NCI-H2107 (cell line): ENCODE measurements at places on chromosomes 4 and X.

GRCh38 chrX:3134316-3134945, 93.2 kb downstream of the ARSF start:
- no peak for DNase-seq

- DNase-seq: no peak
These were observed 89.1 kb upstream of the TET2 start for GRCh38 chr4:105057370-105058105.

DNA sequence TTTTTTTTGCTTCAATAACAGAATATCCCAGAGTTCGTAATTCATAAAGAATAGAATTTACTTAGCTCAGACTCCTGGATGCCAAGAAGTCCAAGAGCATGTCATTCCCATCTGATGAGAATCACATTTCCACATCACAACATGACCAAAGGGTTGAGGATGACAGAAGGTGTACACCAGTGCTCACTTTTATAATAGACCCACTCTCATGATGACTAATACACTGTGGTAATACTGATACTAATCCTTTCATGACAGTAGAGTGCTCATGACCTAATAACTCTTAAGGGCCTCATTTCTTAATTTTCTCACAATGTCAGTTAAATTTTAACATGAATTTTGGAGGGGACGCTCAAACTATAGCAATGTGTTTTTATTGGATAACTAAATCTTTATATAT, 69.2 kb downstream of the ZNF732 start:
- DNase-seq: no peak

- DNase-seq: no peak
These were observed 48.1 kb upstream of the CXCL8 start for GRCh38 chr4:73692254-73692653.

DNA sequence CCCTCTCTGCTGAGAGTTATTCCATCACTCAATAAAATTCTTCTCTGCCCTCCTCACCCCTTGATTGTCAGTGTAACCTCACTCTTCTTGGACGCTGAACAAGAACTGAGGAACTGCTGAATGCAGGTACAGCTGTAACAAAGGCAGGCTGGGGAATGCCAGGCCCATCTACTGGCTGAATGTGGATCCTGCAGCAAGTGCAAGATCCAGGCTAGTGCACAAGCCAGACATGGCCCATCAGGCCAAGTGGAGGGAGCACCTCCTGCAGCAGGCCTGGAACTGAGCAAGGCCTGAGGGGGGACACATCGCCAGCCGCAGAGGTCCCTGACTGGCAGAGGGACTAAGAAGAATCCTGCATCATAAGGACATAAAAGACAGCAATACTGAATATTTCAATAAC, 411.8 kb upstream of the PCDH10 start:
- no peak for DNase-seq

- no peak for DNase-seq
These were observed 171.7 kb upstream of the SLC4A4 start for GRCh38 chr4:71167083-71167482.

- peak; percentile 6 for DNase-seq
These were observed 83.9 kb downstream of the SNCA start for GRCh38 chr4:89752932-89753598.

GRCh38 chr4:6749340-6750171, 33.0 kb upstream of the KIAA0232 start:
- DNase-seq: no peak

DNA sequence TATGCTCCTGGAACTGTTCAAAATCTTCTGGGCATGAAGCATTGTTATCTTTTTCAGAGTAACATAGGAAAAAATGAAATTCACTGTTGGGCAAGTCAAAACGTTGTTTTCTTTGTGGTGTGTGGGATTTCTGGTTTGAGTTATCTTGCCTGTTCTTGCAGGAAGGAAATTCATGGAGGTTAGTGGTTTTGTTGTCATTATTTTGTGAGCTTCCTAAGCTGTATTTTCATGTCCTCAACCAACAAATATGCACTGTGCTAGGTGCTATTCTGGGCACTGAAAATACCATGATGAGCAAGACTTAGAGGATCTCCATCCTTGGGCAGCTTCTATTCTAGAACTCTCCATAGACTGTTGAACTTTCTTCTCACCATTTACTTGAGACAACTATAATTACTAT, 16.9 kb downstream of the SPINK2 start:
- DNase-seq: no peak
